CD4-positive, alpha-beta T cell treated with Interleukin-6 at 100 ng/mL for 8 hours (primary cell): ENCODE measurements at places on chromosomes 3 and 15.

DNA sequence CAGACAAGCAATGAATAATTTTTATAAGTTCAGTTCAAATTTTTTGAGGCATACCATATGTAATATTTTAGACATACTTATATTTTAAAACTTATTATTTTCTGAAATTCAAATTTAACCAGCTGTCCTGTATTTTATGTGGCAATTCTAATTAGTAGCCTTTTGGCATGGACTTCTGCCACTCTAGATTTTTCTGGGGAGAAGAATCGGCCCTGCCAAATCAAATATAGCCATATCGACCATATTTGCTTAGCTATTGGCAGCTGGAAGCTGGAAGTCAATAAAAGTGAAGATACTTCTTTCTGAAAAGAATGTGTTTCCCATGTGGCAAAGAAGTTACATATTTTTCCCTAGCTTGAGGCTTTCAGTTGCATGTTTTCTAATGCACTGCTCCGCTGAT is 9.4 kb upstream of the RBMS3 start:
- no peak for DNase-seq

GRCh38 chr15:73691396-73691795 is 7.2 kb downstream of the CD276 start:
- DNase-seq = no peak

- no peak for DNase-seq
Measured at GRCh38 chr15:88225461-88225860, 31.1 kb downstream of the NTRK3 start.

GRCh38 chr3:101081446-101081845 is 88.2 kb upstream of the ABI3BP start:
- no peak for DNase-seq

- DNase-seq = no peak
Measured at GRCh38 chr3:44058868-44059203, 182.8 kb upstream of the TOPAZ1 start.

DNA sequence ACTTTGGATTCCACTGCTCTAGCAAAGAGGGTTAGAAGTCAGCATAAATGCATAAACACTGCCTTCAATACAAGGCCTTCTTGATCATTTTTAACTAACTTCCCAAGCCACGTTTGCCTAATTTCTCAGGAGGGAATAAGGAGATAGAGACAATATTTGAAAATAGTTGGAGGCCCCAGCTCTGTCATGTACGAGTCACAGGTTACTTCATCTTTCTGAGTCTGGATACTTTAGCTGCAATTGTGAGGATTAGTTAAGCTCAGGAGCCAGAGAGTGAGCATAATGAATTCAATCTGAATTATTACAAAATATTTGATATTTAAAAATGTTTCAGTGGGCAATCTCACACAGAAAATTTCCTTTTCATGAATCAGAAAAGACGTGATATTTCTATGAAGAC is 298.9 kb downstream of the SHOX2 start:
- no peak for DNase-seq

- no peak for DNase-seq
Measured at GRCh38 chr3:110808630-110809029, 263.0 kb upstream of the NECTIN3 start.

DNA sequence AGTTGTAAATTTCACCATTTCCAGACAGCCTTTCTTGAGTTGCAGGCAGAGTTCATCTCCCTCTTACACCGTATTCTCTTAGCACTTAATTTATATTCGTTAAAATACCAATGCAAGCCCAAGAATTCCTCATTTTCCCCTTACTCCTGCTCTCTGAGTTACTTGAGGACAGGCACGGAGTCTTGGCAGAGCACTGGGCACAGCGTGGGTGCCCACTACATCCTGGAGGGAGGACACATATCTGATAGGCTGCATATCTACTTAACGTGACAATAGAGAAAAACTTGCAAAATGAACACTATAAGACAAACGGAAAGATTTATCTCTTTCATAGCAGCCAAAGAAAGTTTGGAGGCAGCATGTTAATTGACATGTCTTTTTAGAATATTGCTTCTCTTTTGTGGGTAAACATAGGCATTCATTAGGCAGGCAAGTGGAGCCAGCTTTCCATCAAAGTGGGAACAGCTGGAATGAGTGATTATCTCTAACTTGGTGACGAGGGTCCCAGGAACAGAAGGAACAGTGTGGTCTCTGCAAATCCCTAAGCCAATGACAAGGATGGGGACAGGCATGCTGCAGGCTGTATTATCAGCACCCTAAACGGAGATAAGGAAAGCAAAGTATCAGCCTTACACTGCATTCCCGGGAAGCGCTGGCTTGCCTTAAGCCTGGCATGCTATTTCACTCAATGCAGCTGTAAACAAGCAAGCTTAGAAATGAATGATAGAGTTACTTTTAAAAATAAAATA is 116.5 kb downstream of the RTP4 start:
- no peak for DNase-seq

DNA sequence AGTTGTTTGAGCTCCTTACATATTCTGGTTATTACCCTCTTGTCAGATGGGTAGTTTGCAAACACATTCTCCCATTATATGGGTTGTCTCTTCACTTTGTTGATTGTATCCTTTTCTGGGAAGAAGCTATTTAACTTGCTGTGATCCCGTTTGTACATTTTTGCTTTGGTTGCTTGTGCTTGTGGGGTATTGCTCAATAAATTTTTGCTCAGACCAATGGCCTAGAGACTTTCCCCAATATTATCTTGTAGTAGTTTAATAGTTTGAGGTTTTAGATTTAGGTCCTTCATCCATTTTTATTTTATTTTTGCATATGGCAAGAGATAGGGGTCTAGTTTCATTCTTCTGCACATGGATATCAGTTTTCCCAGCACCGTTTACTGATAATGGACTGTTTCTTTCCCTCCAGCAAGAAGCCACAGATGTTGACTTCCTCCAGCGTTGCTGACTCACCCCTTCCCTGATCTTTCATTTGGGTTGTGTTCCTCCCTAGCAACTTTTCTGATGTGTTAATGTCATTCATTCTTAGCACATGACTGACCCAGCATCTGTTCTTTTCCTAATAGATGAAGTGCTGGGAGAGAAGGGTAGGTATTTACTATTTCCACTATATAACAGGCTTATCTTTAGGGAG is 166.7 kb upstream of the SGO1 start:
- DNase-seq = no peak

DNA sequence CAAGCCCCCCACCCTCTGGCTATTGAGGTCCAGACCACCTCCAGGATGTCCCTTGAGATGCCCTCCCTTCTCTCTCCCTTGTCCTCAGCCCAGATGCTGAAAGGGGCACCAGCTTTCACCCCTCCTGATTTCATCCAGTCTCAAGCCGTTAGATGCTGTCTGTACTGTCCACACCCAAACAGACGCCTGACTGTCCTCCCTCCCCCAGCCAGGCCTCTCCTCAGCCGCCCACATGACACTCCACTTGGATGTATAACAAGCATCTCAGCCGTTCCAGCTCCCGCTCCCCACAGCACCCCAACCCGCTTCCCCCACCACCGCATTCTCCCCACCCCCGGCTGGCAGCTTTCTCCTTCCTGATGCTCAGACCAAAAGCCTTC is 25.0 kb upstream of the CYP11A1 start:
- DNase-seq = no peak

DNA sequence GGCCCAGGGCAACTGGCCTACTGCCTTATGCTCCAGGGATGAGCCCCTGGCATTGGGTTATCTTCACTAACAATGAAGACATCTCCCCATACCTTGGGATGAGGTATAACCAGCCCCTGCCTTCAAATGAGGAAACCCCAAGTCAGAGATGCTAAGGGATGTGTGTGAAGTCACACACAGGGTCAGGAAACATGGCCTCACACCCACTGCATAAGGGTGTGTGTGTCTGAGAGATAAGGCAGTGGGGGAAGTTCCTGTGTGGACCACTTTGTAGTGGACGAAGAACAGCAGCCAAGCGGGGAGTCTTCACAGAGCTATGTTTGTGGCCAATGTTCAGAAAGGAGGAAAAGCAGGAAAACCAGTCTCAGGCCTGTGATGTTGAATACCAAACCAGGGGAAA is 10.5 kb downstream of the ELP6 start:
- no peak for DNase-seq

- DNase-seq = no peak
Measured at GRCh38 chr3:23199649-23200048, 3.5 kb upstream of the UBE2E2 start.

DNA sequence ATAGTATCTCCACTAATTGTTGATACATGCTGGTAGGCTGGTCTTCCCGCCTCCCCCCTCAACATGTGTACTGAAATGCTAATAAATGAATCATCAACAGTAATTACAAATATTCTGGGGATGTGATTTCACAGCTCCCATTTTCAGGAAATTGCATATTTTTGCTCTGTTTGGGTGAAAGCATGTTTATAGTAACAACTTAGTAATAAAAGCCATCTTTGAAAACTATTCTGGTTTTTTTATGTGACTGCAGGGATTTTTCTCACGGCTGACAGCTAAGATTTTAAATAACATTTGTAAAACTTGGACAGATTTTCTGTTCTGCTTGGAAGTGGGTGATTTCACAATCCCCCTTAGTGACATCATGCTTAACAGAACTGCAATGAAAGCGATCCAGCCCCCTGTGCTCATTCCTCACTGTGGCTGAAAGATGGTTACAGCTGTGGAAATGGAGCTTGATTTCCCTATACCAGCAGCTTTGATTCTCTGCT is 25.6 kb upstream of the FAM174B start:
- no peak for DNase-seq

DNA sequence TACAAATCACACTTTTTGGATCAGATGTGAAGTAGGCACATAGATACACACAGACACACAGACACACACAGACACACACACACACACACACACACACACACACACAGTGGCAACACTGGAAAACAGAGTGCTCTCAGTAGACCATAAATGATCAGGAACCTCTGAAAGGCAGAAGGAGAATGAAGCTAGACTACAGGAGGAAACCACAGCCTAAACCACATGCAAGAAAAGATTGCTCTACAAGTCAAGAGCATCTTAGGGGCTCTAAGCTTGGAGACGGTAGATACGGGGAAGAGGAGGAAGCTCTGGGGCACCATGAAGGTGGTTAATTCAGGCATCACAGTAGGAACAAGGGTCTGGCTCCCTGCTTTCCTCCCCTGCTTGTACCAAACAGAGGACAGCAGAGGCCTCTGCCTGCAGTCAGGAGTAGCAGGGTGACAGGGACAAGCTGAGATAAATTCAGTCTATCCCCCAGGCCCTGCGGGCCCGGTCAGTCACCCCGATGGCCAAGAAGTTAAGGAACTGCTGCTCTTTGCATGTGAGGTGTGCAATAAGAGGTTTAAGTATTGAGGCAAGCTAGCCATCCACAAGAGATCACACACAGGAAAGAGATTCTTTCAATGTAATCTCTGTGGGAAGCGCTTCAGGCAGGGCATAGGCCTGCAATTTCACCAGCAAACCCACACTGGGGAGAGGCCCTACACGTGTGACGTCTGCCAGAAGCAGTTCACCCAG is 23.5 kb upstream of the ARPIN start:
- peak; percentile 42 for DNase-seq

- DNase-seq = no peak
Measured at GRCh38 chr15:33152502-33153109, 41.9 kb downstream of the FMN1 start.

DNA sequence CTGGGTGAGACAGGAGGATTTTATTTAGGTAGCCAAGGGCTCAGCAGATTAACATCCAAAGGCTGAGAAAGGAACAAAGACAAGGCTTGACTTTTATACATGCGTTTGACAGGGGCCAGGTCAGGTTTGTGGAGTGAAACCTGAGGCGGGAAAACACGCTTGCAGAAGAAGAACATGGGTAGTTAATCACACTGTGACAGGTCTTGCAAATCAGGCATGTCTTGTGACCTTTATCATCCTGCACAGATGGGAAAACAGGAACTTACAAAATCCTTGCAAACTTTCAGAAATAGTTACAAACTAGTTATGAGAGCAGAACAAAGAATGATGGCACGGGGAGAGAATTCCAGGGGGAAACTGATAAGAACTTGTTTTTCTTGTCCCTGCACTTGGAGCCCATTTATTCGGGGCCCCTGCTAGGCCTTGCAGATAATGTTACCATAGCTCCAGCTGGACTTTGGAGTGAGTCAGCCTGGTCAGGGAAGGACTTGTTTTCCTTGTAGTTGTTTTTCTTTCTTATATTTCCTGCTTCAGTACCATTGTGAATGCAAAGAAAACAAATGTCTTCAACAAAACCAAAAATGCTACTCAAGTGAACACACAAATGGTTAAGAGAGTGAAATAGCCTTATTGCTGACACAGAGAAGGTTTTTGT is 965.9 kb upstream of the ROBO1 start:
- DNase-seq = no peak

DNA sequence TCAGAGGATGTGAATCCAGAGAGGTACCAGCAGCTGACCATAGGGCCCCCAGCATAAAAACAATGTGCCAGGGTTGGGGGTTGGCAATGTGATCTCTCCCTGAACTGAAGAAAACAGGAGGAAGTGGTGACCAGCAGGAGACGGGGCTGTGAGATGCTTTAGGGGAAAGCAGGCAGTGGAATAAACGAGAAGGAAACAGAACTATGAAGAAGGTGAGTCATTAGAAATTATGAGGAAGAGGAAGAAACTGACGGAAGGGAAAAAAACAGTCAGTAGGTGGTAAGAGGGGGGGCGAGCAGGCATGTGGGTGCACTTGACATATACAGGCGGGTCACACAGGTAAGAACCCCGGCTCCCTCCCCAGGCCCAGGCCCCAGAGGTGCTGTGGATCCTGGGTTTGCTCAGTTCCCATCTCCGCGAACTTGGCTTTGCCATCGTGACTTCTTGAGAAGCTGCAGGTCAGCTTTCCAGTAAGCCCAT is 42.2 kb upstream of the B3GNT5 start:
- no peak for DNase-seq

GRCh38 chr15:59329570-59330350 is 42.9 kb downstream of the MYO1E start:
- no peak for DNase-seq

- no peak for DNase-seq
Measured at GRCh38 chr15:80594091-80594889, 100.8 kb upstream of the ABHD17C start.

- DNase-seq = no peak
Measured at GRCh38 chr3:4322635-4323034, 19.5 kb downstream of the SETMAR start.

- no peak for DNase-seq
Measured at GRCh38 chr15:62431008-62431797, 266.1 kb upstream of the C2CD4B start.

GRCh38 chr3:11560746-11561145 is 83.0 kb downstream of the VGLL4 start:
- no peak for DNase-seq

- DNase-seq = no peak
Measured at GRCh38 chr15:95620934-95621579, 709.4 kb upstream of the NR2F2 start.
